ENCODE measurements at places on chromosomes 6 and 20.

- no peak for DNase-seq
These were observed 68.1 kb upstream of the RNF146 start for GRCh38 chr6:127198549-127198948.

GRCh38 chr6:142697922-142698321 is 247.1 kb downstream of the HIVEP2 start:
- no peak for DNase-seq

GRCh38 chr20:4041748-4042411 is 26.5 kb upstream of the RNF24 start:
- no peak for DNase-seq

DNA sequence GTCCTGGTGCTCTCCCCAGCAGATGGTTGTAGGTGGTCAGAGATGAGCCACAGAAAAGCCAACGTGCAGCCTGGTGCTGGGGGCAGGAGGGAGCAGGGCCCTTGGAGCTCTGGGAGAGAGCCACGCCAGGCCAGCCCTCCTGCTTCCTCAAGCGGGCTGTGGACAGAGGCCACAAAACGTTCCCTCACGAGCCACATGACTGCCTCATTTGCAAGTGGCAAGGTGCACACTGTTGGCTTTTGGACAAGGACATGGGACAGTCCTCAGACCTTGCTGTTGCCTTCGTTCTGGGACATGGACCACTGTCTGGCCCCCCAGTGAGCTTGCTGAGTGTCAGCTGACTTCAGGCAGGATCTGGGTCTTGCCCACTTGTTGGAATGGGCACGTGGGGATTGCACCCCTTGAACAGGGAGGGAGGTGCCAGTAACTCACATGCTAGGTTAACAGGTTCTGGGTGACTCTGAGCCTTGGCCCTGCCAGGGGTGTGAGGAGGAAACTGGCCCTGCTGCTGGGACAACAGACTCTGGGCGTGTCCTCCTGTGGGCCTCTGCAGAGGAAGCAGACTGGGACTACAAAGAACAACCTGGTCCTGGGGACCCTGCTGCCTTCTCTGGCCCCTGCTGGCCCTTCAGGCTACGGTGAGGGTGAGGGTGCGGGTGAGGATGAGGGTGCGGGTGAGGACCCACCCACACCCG is 2.6 kb downstream of the SLCO4A1 start:
- DNase-seq: no peak

DNA sequence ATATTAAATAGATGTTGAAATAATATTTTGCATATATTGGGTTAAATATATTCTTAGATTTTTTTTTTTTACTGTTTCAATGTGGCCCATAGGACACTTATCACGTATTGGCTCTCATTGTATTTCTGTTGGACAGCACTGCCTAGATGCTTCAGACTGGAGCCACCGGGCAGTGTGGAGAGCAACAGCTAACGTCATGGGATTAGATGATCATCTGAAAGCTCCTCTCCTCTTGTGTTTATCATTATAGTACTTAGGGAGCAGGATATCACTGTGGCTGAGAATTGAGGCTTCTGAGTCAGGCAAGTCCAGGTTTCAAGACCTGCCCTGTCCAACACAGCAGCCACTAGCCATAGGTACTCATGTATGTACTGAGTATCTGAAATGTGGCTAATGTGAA is 87.4 kb downstream of the ZHX3 start:
- no peak for DNase-seq

DNA sequence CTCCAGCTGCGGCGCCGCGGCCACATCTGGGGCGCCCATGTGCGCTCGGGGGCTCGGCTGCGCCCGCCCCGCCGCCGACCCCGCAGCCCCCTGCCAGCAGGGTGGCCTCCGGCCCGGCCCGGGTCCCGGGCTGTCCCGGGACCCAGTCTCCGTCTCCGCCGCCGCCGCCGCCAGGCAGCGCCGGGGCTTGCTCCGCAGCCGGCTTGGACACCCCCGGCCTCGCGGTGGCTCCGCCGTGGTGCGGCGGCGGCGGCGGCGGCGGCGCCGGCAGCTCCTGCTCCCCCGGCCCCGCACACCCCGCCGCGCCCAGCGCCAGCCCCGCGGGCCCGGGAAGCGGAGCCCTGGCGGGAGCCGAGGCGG is 219 bp downstream of the ISM1 start:
- no peak for DNase-seq

DNA sequence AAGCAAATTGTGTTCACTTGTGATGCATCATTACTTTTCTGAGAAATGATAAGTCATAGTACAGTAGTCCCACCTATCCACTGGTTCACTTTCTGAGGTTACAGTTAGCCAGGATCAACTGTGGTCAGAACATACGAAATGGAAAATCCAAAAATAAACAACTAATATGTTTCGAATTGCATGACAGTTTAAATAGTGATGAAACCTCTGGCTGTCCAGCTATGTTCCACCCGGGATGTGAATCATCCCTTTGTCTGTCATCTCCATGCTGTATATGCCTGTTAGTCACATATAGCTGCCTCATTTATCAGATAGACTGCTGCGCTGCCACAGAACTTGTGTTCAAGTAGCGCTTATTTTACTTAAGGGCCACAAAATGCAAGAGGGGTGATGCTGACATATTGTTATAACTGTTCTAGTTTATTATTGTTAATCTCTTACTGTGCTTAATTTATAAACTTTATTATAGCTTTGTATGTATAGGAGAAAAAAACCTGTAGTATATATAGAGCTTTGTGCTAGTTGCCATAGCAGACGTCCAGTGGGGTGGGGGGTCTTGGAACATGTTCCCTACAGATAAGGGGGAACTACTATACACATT is 29.2 kb downstream of the AFDN start:
- DNase-seq: peak; percentile 66

- DNase-seq: no peak
These were observed 7.0 kb downstream of the EYA2 start for GRCh38 chr20:46901638-46902037.

DNA sequence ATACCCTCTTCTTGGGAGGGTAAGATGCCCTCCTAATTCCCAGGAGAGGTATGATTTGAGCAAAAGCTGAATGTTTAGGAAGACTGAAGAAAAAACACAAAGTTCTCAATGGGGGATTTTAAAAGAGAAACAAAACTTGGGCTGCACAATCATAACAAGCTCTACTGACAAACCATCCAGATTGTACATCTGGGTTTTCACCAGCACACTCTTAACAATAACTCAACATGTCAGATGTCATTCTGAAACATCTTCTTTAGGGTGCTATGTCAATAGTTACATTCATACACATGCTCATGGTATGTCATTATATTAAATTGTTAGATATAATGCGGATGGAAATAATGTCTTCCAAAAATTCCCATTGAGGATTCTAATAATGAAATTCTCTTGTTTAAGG is 95.1 kb downstream of the ASCC3 start:
- no peak for DNase-seq

- no peak for DNase-seq
These were observed 142.9 kb upstream of the SOX4 start for GRCh38 chr6:21450628-21451027.

- DNase-seq: no peak
These were observed 42.9 kb downstream of the GNAS-AS1 start for GRCh38 chr20:58807801-58808200.

- no peak for DNase-seq
These were observed 28.1 kb downstream of the PDYN start for GRCh38 chr20:1965520-1966351.

DNA sequence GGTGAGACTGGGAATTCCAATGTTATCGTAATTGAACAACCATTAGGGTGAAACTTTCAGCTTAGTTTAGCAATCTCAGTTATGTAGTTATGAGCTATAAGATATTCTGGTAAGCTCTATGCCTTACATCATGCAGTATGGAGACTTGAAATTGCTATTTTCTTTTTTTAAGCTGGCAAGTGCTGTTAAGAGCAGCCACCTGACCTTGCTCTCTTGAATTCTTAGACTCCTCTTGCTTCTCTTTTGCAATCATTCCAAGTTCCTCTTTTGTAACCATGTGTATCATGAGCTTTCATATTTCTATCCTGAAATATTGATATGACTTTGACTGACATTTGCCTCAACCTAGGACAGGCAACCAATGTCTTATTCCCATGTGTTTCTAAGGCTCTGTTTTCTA is 446.3 kb upstream of the SLC35B3 start:
- DNase-seq: no peak

DNA sequence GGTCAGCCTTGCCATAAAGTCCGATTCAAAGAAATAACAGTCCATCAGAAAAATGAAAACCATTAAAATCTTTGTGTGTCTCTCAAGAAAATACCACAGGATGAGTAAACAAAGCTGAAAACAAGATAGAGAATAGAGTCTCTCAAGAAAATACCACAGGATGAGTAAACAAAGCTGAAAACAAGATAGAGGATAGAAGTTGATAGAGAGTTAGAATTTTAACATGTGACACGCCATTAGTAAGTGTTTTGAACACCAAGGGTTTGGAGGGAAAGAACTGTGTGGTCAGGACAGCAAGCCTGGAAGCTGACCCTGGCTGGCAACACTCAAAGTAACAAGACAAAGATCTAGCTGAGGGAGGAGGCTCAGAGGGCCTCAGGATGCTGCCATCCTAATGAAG is 43.9 kb upstream of the PRND start:
- no peak for DNase-seq

GRCh38 chr6:88342336-88342735 is 176.2 kb upstream of the CNR1 start:
- DNase-seq: no peak

GRCh38 chr6:136491754-136492153 is 58.5 kb downstream of the MAP7 start:
- DNase-seq: no peak

GRCh38 chr6:88919032-88919431 is 44.4 kb downstream of the RNGTT start:
- no peak for DNase-seq

GRCh38 chr6:18036781-18037180 is 49.3 kb upstream of the KIF13A start:
- DNase-seq: no peak

- peak; percentile 34 for DNase-seq
These were observed 168.0 kb upstream of the CHD6 start for GRCh38 chr20:41786158-41786557.

DNA sequence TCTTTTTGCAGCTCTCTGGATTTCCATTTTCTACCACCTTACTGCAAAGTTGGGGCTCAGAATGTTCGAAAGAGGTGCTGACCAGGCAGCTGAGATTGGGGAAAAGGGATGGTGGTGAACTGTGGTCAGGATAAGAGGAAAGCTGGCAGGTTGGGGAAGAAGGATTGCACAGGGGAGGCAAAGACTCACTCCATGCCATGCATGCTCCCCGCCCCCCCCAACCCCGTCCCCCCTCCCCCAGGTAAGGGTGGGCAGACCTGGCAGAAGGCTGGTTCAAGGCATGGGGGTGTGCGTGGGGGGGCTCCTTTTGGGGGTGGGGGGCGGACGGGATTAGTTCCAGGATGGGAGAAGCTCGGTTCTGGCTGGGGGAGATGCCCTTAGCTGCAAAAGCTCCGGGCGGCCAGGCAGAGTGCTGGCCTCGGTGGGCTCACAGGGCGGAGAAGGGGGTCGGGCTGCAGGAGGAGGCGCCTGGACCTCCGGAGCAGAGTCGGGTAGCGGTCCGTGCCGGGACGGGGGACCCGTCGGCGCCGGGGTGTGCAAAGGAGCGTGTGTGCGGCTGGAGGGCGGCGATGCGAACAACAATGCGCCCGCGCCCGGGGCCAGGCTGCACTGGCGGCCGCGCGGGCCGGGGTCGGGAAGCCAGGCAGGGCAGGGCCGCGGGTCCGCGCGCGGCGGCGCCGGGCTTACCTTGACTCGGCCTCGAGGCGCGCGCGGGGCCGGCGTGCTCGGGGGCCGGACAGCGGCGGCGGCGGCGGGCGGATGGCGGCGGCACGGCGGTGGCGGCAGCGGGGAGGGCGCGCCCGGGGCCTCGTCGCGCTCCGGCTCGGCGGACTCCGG is 880 bp downstream of the ADNP start:
- DNase-seq: no peak

GRCh38 chr6:133969285-133969920 is 16.4 kb downstream of the TBPL1 start:
- DNase-seq: no peak

GRCh38 chr6:136398453-136398852 is 108.8 kb upstream of the BCLAF1 start:
- DNase-seq: no peak

DNA sequence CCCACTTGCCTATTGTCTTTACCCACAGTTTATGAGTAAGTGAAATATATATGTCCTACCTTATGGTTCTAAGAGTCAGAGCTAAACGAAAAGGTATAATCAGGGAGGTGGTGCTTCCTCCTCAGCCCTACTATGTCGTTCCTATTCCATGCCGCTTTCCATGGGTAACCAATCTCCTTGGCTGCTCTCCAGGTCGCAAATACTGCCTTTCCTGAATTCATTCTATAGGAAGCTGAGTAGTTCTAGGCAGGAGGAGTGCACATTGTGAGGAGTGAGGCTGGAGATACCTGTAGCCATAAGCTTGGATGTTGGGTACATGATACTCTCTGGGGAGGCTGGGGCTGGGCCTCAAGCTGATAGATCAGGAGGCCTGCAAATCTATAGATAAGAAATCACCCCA is 5.8 kb downstream of the IL20RA start:
- DNase-seq: no peak

GRCh38 chr20:63957004-63957689 is 931 bp upstream of the UCKL1 start:
- no peak for DNase-seq

DNA sequence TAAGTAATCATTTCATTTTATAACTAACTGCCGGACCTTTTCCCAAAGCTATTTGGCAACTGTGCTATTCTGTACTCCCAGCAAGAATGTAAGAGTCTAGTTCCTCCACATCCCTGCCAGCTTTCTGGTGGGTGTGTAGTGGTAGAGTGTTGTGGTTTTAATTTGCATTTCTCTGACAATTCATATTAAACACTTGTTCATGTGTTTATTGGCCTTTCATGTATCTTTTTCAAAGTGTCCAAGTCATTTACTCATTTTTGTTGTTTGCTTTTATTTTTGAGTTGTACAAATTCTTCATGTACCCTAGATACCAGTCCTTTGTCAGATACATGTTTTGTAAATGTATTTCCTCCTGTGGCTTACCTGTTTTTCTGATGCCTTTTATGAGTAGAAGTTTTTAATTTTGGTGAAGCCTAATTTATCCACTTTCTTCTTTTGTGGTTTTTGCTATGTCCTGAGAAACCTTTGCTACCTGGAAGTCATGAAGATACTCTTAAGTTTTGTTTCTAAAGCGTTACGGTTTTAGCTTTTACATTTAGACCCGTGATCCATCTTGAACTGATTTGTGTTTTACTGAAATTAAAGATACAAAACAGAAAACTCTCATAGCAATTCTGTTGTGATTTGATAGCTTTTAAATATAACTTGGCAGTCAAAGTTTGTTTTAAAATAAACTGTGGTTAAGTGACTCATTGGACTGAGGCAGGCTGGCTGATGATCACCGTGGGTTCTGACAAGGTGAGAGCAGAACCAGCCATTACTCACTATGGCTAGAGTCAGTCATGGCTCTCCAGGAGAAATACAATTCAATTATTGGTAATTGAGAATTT is 8.0 kb downstream of the MYLIP start:
- no peak for DNase-seq

Data from AG04449 (cell line).